ENCODE measurements at places on chromosomes 7 and 10.
A peak's percentile ranks its signal among the peaks of the same experiment; 100 is the strongest.

DNA sequence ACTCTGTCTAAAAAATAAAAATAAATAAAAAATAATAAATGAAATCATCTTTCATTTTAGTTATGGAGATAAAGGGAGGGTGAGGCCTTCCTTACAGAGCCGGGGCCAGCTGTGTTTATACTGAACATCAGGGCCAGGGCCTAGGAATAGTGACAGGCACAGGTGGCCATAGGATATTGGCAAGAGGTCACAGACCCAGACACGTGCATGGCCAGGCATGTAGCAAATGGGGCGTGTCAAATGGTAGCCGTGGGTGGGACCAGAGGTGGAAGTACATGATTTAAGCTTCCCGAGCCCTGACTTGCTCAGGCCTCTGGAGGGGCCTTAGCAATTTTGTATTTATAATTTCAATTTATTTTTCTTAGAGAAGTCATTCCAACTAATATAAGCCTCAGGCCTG is 353.0 kb downstream of the ANKRD30A start:
- DNase-seq, result no peak

DNA sequence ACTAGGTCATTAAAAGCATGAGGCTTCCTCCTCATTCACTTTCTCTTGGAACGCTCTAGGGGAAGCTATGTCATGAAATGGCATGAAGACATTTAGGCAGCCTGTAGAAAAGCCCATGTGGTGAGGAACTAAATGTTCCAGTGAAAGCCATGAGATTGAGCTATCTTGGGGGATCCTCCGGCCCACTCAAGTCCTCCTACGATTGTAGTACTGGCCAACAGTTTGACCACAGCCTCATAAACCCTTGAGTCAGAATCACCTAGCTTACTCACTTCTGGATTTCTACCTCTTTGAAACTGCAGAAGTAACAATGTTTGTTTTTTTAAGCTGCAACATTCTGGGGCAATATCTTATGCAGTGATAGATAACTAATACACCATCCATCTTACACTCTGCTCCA is 605.1 kb downstream of the SORCS1 start:
- DNase-seq, result no peak

GRCh38 chr10:100238429-100238828 is 9.0 kb upstream of the CHUK start:
- DNase-seq, result no peak

DNA sequence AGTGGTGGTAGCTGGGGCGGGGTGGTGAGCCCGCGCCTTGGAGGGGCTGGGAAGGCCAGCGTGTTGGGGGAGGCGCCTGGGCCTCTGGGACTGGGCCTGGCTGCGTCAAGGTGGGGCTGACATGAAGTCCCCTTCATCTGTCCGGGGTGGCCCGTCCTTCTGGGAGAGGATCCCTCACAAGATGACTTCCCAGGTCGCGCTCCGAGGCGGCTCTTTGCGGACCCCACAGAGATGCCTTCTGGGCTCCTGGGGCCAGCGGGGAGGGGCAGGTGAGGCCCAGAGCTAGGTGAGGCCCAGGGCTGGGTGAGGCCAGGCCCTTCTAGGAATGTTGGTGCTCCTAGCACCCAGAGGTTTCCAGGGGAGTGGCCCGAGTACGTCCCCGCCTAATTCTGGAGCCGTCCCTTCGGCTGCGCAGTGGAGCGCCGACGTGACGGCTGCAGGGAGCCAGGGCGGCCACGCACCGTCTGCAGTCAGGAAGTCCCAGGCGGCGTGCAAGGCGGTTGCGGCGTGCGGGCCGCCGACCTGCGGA is 58.2 kb upstream of the NUPR2 start:
- DNase-seq, result no peak

- peak; percentile 89 for DNase-seq
These were observed at the start of gene RGS10 for GRCh38 chr10:119542357-119542987. RGS10 (minus strand) TSS chr10:119542719; CDS start chr10:119542638, 81 bp downstream.

- no peak for DNase-seq
These were observed 58.4 kb downstream of the NEURL1 start for GRCh38 chr10:103551619-103552602.

DNA sequence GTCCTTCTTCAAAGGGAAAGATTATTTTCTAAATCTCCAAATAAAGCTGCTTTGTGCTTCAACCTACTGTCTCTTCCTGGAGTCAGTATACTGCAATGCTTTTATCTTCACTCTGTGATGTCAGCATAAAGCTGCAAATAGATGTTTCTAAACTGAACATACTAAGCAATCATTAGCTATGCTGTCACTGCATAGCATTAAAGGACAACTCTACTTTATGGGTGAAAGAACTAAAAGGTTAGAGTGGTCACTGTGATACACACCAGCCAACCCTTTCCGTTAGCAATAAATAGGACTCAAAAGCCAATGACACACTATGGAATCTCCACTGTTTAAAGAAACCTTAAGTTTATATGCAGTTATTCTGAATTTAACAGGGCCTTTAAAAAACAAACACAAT is 1.8 kb downstream of the CCDC186 start:
- no peak for DNase-seq

GRCh38 chr7:149021725-149022062 is 6.6 kb downstream of the PDIA4 start:
- DNase-seq, result no peak

- DNase-seq, result no peak
These were observed 504.4 kb downstream of the INHBA start for GRCh38 chr7:41198502-41198901.
